ENCODE measurements at places on chromosomes 1 and 21. TPM values are rescaled to one million over a fixed set of nuclear protein-coding genes. Genes with fewer than 3 reads are reported as not detected.
A peak's percentile ranks its signal among the peaks of the same experiment; 100 is the strongest.

DNA sequence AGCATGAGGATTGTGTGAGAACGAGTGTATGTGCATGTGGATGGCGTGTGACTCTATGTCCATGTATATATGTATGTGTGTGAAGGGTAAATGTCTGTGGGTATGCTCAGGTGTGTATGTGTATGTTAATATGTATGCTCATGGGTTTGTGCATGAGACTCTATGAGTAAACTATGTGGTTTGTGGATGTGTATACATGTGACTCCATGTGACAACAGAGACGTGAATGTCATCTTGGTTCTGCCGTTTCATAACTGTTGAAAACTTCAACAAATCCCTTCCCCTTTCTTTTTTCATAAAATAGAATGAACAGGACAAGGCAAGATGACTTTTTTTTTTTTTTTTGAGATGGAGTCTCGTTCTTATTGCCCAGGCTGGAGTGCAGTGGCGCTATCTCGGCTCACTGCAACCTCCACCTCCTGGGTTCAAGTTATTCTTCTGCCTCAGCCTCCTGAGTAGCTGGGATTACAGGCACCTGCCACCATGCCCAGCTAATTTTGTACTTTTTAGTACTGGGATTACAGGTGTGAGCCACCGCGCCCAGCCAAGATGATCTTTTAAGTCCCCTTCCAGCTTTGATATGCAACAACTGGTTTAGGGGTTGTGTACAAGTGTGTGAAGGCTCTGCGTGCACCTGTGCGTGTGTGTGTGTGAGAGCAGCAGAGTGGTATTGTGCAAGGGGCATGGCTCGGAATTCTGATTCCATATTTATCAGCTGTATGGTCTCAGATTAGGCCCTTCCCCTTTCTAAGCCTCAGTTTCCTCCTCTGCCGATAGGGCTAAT is 106.3 kb downstream of the EBNA1BP2 start:
- H3K4me3 ChIP-seq, result no peak overlapping the region
- H3K27ac ChIP-seq, result no peak overlapping the region
- H3K36me3 ChIP-seq, result no peaks in the 10 kb centered on the region
- peaks cover 8% of the 10 kb centered on the region for H3K27me3 ChIP-seq

- no peak for DNase-seq
- peak overlapping the region; percentile 35 for H3K4me3 ChIP-seq
- no peaks in the 10 kb centered on the region for H3K36me3 ChIP-seq
- H3K27ac ChIP-seq, result peak overlapping the region; percentile 95
- H3K4me1 ChIP-seq, result peaks cover 65% of the 10 kb centered on the region
- no peaks in the 10 kb centered on the region for H3K27me3 ChIP-seq
Measured at GRCh38 chr1:226679853-226680516, 59.1 kb downstream of the ITPKB start.

GRCh38 chr1:119651133-119651532 is 3.1 kb upstream of the ZNF697 start:
- H3K4me3 ChIP-seq, result no peak overlapping the region
- no peak overlapping the region for H3K27ac ChIP-seq
- no peaks in the 10 kb centered on the region for H3K36me3 ChIP-seq
- peaks cover 2% of the 10 kb centered on the region for H3K27me3 ChIP-seq
- DNase-seq, result no peak

- DNase-seq, result no peak
- H3K27me3 ChIP-seq, result no peaks in the 10 kb centered on the region
- H3K4me1 ChIP-seq, result peaks cover 7% of the 10 kb centered on the region
- H3K27ac ChIP-seq, result no peak overlapping the region
- no peak overlapping the region for H3K4me3 ChIP-seq
Measured at GRCh38 chr1:5811419-5811818, 180.8 kb downstream of the NPHP4 start.

DNA sequence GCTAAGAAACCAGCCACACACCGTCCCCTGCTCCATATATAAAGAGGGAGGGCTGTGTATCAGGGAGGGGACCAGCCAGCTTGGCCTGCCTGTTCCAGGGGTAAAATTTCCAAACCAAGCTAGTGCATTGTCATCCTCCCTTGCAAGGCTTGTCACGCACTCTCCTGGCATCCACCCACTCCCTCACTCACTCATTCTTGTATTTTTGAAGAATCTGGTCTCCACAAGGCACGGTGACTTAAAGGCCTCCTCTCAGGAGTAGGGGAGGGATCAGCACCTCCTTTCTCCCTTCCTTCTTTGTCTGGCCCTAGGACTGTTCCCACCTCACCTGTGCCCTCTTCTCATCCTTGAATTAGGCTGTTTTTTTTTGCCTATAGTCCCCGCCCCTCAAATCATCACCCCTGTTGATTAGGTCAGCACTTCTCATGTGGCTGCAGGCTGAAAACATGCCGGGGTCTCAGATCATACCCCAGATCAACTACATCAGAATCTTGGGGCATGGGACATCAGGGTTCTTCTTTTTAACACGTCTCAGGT is 5.0 kb downstream of the ABCA4 start:
- H3K27me3 ChIP-seq, result no peaks in the 10 kb centered on the region
- no peak for DNase-seq
- H3K27ac ChIP-seq, result peak overlapping the region; percentile 52

GRCh38 chr1:226692051-226692792 is 46.9 kb downstream of the ITPKB start:
- no peak for DNase-seq
- no peaks in the 10 kb centered on the region for H3K27me3 ChIP-seq
- peaks cover 52% of the 10 kb centered on the region for H3K4me1 ChIP-seq
- H3K4me3 ChIP-seq, result no peak overlapping the region
- peak overlapping the region; percentile 58 for H3K27ac ChIP-seq

GRCh38 chr1:7346600-7347570 is 424.2 kb upstream of the VAMP3 start:
- no peaks in the 10 kb centered on the region for H3K27me3 ChIP-seq
- H3K27ac ChIP-seq, result no peak overlapping the region
- peaks cover 21% of the 10 kb centered on the region for H3K4me1 ChIP-seq
- peaks cover 8% of the 10 kb centered on the region for H3K36me3 ChIP-seq
- no peak for DNase-seq
- no peak overlapping the region for H3K4me3 ChIP-seq

GRCh38 chr1:203555076-203555475 is 61.1 kb downstream of the OPTC start:
- H3K27me3 ChIP-seq, result no peaks in the 10 kb centered on the region
- no peaks in the 10 kb centered on the region for H3K36me3 ChIP-seq
- DNase-seq, result peak; percentile 67
- H3K4me1 ChIP-seq, result peaks cover 21% of the 10 kb centered on the region

DNA sequence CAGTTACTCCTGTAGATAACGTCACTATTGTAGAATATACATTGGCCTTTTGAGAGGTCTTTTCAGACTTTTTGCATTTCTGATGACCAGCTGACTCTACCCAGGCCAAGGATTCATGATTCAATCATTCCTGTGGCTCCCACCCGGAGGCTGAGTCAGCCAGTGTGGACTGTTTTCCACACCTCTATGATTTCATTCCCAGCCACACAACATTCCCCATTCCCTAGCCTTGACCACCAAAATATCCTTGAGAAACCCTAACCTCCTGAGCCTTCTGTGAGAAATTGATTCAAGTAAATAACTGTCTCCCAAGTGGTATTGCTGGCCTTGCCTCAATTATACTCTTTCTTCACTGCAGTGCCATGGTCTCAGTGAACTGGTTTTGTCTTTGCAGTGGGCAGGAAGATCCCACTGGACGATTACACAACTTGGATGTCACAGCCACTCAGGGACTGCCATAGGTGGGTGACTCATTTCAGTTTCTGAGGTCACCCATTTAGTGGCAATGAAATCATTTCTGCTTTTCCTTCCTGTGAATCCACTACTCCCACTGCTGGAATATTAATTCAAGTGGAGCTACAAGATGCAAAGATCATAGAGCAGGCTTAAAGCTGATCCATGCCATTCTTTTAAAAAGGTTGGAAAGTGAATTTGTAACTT is 518.6 kb upstream of the ZP4 start:
- H3K27ac ChIP-seq, result no peak overlapping the region
- H3K4me3 ChIP-seq, result no peak overlapping the region
- no peaks in the 10 kb centered on the region for H3K4me1 ChIP-seq
- no peaks in the 10 kb centered on the region for H3K36me3 ChIP-seq

- H3K27me3 ChIP-seq, result no peaks in the 10 kb centered on the region
- no peak for DNase-seq
- H3K4me1 ChIP-seq, result no peaks in the 10 kb centered on the region
- H3K4me3 ChIP-seq, result no peak overlapping the region
- no peak overlapping the region for H3K27ac ChIP-seq
Measured at GRCh38 chr1:185373813-185374529, 56.9 kb upstream of the IVNS1ABP start.

DNA sequence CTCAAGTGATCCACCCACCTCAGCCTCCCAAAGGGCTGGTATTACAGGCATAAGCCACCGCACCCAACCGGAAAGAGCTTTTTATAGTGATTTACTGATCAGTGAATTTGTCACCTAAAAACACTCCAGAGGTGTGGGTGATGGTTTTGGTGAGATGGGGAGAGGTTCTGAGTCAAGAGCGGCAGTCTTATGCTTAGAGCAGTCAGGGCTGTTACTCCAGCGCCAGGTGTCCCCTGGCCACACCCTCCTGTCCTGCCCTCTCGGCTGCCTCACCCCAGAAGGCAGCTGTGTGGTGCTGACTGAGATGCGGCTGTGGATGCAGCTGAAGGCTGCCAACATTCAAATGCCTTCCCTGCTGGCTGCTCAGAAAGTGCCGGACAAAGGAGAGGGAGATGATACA is 94.5 kb upstream of the LPGAT1 start:
- DNase-seq, result peak; percentile 37
- no peaks in the 10 kb centered on the region for H3K36me3 ChIP-seq
- H3K4me3 ChIP-seq, result no peak overlapping the region
- H3K27ac ChIP-seq, result no peak overlapping the region

DNA sequence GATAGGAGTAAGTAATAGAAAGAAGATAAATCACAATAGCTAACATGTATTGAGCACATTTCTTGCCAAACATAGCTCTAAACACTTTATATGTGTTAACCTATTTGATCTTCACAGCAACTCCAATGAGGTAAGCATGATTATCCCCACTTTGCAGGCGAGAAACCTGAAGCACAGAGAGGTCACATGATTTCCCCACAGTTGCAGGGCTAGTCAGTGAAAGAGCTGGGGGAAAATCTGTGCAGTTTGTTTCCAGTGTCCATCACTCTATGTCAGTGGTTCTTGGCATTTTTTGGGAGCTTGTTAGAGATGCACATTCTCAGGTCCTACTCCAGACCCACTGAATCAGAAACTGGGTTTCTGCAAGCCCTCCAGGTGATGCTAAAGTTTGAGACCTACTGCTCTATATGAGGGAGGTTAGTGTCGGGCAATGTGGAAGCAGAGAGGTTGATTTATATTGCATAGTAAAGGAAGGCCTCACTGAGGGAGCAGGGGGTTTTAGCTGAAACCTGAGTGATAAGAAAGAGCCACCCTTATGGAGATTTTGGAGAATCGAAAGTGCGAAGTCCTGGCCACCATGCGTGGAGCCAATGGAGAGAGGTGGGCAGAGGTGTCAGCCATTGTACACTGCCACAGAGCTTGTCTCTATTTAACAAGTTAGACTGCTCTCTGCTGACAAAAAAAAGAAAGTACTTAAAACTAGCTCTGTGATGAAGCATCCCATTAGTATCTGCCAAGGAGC is 20.9 kb downstream of the MCOLN3 start:
- H3K4me3 ChIP-seq, result no peak overlapping the region
- H3K27ac ChIP-seq, result no peak overlapping the region
- no peaks in the 10 kb centered on the region for H3K36me3 ChIP-seq
- H3K4me1 ChIP-seq, result no peaks in the 10 kb centered on the region

GRCh38 chr1:21966247-21967000 is 10.4 kb upstream of the CELA3B start:
- H3K27ac ChIP-seq, result no peak overlapping the region
- no peaks in the 10 kb centered on the region for H3K27me3 ChIP-seq
- no peak overlapping the region for H3K4me3 ChIP-seq
- no peak for DNase-seq

DNA sequence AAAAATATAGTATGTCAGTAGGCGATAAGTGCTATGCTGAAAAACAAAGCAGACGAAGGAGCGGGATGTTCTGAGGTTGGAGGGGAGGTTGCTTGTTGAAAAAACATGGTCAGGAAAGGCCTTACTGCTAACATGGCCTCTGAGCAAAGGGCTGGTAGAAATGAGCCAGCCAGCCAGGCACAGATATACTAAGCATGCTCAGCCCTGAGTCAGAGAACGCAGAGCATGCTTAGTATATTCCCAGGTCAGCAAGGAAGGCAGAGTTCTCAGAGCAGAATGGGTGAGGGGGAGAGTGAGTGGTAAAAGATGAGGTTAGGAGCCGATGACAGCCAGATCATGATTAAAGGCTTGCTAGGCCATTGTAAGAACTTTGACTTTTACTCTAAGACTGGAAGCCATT is 36.7 kb downstream of the ZBTB40 start:
- no peak overlapping the region for H3K27ac ChIP-seq
- no peak for DNase-seq
- H3K4me1 ChIP-seq, result no peaks in the 10 kb centered on the region
- H3K27me3 ChIP-seq, result no peaks in the 10 kb centered on the region
- H3K4me3 ChIP-seq, result no peak overlapping the region
- no peaks in the 10 kb centered on the region for H3K36me3 ChIP-seq

DNA sequence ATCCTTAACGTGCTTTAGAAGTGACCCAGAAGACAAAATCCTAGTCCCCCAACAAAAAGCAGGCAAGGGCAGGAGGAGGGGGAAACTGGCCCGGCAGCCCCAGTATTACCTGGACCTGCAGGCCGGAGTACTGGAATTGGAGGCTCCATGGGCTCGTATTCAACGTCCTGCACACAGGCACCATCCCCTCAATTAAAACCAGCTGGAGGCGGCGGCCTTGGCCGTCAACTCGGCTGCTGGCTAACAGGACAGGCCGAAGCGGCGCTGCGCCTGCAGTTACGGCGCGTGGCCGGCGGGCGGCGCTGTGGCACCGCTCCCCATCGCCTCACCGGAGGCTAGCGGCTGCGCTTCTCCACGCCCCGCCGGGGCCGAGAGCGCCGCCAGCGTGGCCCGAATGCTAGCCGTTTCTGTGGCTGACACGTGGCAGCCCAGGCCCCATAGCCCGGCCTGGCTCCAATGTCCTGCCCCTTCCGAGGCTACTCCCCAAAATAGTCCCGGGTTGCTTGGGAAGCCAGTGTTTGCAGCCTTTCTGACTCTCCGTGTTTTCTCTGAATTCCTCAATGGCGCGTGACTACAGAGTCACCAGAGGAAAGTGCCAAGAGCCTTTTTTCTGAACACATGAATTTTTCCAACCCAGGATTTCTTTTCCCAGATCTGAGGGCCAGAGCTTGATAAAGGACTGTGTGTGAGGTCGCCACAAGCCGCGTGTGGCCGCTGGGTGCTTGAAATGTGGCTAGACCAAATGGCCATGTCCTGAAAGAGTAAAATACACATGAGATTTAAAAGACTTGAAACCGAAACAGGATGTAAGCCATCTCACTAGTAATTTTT is 82.5 kb downstream of the HHIPL2 start:
- H3K4me3 ChIP-seq, result peak overlapping the region; percentile 52
- DNase-seq, result peak; percentile 72
- peaks cover 6% of the 10 kb centered on the region for H3K27me3 ChIP-seq
- peaks cover 12% of the 10 kb centered on the region for H3K4me1 ChIP-seq
- no peaks in the 10 kb centered on the region for H3K36me3 ChIP-seq

NFASC gene
- 51.4 TPM for total RNA-seq

IRF6 gene
- total RNA-seq, result 2.8 TPM

CAMK2N1 gene
- 36.4 TPM for total RNA-seq

DPYD gene
- total RNA-seq, result 25.5 TPM

TTC34 gene
- total RNA-seq, result 0.10 TPM

CCDC30 gene
- total RNA-seq, result 12.0 TPM
